ENCODE measurements at places on chromosomes 3 and 15. TPM values are rescaled to one million over a fixed set of nuclear protein-coding genes. Genes with fewer than 3 reads are reported as not detected.

DNA sequence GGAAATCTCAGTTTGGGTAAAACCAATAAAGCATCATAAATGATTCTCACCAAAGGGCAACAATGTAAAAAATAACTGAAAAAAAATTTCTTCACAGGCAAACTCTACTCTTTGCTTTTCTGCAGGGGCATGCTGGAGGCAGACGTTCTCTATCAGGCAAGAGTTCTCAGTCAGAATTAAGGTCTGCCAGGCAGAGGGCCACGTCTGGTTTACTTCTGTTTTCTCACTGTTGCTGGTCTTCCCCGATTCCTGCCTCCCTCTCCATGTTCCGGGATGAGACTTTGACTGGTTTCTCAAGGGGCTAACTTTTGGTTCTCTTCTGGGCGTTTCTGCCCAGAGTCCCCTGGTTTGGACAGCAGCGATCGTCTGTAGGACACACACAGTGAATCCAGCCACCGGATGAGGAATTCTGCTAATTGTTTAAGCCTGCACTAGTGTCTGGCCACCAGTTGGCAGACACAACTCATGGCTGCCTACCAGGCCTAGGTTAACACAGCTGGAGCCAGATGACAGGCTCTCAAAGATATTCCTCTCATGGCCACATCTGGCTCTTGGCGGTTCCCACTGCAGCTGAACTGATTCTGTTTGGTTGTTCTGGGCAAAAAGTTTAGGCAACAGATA lies 273.1 kb downstream of the FOXP1 start:
- peaks cover 8% of the 10 kb centered on the region for H3K4me1 ChIP-seq
- H3K27ac ChIP-seq = no peak overlapping the region
- H3K4me3 ChIP-seq = no peak overlapping the region

DNA sequence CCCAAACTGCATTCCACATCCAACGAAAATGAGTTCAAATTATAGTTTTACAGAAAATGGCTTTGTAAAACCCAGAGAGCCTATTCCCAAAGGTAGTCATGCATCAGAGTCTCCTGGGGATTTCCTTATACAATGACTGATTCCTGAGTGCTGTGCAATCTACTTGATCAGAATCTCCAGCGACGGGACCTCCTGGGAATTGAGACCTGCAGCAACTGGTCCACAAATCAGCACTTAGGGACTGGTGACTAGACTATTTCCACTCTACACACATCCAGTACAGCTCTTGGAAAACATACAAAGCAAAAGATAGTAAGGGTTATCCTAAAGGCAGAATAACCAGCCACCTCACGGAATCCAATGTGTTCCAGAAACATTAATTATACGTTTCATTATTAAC lies 871.0 kb upstream of the CFAP20DC start:
- no peak overlapping the region for H3K4me3 ChIP-seq
- H3K4me1 ChIP-seq = no peaks in the 10 kb centered on the region
- no peak for DNase-seq
- H3K27ac ChIP-seq = no peak overlapping the region
- H3K27me3 ChIP-seq = no peaks in the 10 kb centered on the region

- no peaks in the 10 kb centered on the region for H3K36me3 ChIP-seq
- peaks cover 18% of the 10 kb centered on the region for H3K4me1 ChIP-seq
- DNase-seq = no peak
- no peak overlapping the region for H3K27ac ChIP-seq
Observed at GRCh38 chr15:72060687-72061250, 57.2 kb downstream of the MYO9A start.

DNA sequence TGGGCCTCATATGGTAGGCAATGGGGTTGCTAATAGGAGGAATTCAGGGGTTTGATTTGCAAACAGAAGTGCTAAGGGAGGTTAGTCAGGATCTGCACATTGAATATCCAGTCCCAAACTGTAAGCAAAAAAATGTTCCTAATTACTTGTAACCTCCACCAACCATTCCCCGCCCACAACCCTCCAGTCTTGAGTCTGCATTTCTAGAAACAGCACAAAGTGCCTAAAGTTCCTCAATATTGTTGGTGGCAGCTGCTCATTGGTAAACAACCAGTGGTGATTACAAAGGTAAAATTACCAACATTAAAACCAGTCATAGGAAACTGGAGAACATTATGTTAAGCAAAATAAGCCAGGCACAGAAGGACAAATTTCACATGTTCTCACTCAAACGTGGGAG lies 18.9 kb downstream of the HDC start:
- no peaks in the 10 kb centered on the region for H3K36me3 ChIP-seq
- H3K27ac ChIP-seq = no peak overlapping the region
- H3K4me1 ChIP-seq = no peaks in the 10 kb centered on the region
- H3K4me3 ChIP-seq = no peak overlapping the region

GRCh38 chr15:97316362-97316761 lies 644.1 kb upstream of the ARRDC4 start:
- H3K4me1 ChIP-seq = no peaks in the 10 kb centered on the region
- no peak overlapping the region for H3K27ac ChIP-seq
- DNase-seq = no peak
- H3K36me3 ChIP-seq = no peaks in the 10 kb centered on the region
- no peak overlapping the region for H3K4me3 ChIP-seq
- H3K27me3 ChIP-seq = no peaks in the 10 kb centered on the region

GRCh38 chr3:196994056-196994455 lies 25.4 kb upstream of the PIGZ start:
- H3K27ac ChIP-seq = no peak overlapping the region
- DNase-seq = peak; percentile 41
- H3K4me1 ChIP-seq = peaks cover 8% of the 10 kb centered on the region
- no peaks in the 10 kb centered on the region for H3K36me3 ChIP-seq
- H3K4me3 ChIP-seq = no peak overlapping the region

GRCh38 chr3:74858086-74858485 lies 243.6 kb upstream of the CNTN3 start:
- H3K36me3 ChIP-seq = no peaks in the 10 kb centered on the region
- no peaks in the 10 kb centered on the region for H3K27me3 ChIP-seq
- no peak overlapping the region for H3K4me3 ChIP-seq
- DNase-seq = no peak

GRCh38 chr15:67953299-67953698 lies 100.8 kb upstream of the PIAS1 start:
- H3K27me3 ChIP-seq = no peaks in the 10 kb centered on the region
- no peak for DNase-seq
- no peak overlapping the region for H3K27ac ChIP-seq
- H3K4me1 ChIP-seq = peaks cover 15% of the 10 kb centered on the region

DNA sequence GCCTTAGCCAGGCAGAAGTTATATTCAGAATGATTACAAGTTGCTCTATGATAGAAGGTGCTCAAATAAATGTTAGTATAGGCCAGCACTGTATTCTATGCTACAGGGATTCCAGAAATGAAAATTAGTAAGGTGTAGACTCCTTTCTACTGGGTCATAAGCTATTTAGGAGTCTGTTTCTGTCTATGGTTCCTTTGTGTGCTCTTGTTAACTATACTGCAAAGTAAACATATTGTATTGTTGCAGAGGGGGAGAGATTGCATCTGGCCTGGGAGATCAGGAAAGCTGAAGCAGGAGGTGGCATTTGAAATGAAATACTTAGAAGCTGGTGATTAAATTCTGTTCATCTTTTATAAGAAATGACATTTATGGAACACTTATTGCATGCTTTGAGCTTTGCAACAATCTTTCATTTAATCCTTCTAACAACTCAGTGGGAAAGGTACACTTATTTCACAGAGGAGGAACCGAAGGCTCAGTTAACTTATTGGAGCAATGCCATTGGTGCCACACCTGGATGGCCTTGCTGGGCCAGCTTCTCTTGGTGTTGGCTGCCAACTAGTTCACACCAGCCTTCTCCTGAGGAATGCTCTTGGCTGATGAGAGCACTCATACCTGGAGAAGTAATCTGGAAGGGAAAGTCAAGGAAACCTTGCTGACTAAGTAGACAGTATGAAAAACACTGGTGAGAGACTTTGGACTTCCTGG lies 39.1 kb downstream of the ABHD5 start:
- peaks cover 17% of the 10 kb centered on the region for H3K4me1 ChIP-seq
- H3K36me3 ChIP-seq = peaks cover 3% of the 10 kb centered on the region
- no peak for DNase-seq
- H3K27me3 ChIP-seq = no peaks in the 10 kb centered on the region

GRCh38 chr15:69056365-69056764 lies 41.9 kb downstream of the NOX5 start:
- no peaks in the 10 kb centered on the region for H3K27me3 ChIP-seq
- H3K4me3 ChIP-seq = no peak overlapping the region
- H3K4me1 ChIP-seq = no peaks in the 10 kb centered on the region
- no peak for DNase-seq

GRCh38 chr3:111913163-111913763 lies 54.2 kb downstream of the PHLDB2 start:
- no peak overlapping the region for H3K4me3 ChIP-seq
- no peaks in the 10 kb centered on the region for H3K27me3 ChIP-seq
- H3K27ac ChIP-seq = no peak overlapping the region
- DNase-seq = no peak

DLG1 gene
- 99.8 TPM for total RNA-seq

SERINC4 gene
- total RNA-seq = not detected

LDHAL6B gene
- not detected for total RNA-seq

TUSC7 gene
- total RNA-seq = not detected

All from suprapubic skin (tissue), 4 donors.